ENCODE measurements at places on chromosomes 1 and 21.

- no peak for DNase-seq
These were observed 139.8 kb downstream of the SPATA17 start for GRCh38 chr1:217770918-217771317.

GRCh38 chr1:234067581-234068337, 163.3 kb downstream of the SLC35F3 start:
- no peak for DNase-seq

GRCh38 chr1:115337276-115337632, 795 bp downstream of the NGF start:
- DNase-seq = no peak

DNA sequence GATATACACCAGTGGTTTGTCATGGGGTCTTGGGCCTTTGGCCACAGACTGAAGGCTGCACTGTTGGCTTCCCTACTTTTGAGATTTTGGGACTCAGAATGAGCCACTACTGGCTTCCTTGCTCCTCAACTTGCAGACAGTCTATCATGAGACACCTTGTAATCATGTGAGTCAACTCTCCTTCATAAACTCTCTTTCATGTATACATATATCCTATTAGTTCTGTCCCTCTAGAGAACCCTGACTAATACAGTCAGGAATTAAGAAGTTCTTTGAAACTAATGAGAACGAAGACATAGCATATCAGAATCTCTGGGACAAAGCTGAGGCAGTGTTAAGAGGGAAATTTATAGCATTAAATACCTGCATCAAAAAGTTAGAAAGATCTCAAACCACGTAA, 110.8 kb downstream of the SLC5A9 start:
- DNase-seq = no peak

DNA sequence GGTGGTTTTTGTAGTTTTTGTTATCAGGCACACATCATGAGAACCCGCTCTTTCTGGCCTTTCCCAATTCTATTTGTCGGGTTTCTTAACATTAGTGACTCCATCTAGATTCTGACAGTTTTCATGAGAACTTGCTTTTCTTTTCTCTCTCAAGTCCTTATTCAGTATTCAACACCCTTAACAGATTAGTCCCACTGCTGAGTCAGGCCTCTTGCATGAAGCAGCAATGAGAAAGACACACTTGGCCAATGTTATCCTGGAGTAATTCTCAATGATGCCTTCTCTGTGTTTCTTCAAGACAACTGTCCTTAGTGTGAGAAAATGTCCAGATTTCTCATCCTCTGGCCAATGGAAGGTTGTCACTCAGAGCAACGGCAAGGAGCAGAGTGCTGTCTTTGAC, 11.3 kb downstream of the FMO2 start:
- DNase-seq = no peak

GRCh38 chr1:43938892-43939587, 5.4 kb downstream of the ARTN start:
- no peak for DNase-seq

GRCh38 chr1:155236451-155236850, 18.8 kb downstream of the ENTREP3 start:
- DNase-seq = no peak
